ENCODE measurements at places on chromosomes 3 and 15. TPM values are rescaled to one million over a fixed set of nuclear protein-coding genes. Genes with fewer than 3 reads are reported as not detected.

- no peak for DNase-seq
These were observed 81.4 kb downstream of the GPR156 start for GRCh38 chr3:120203621-120204020.

- DNase-seq, result no peak
These were observed 107.5 kb upstream of the NR2F2 start for GRCh38 chr15:96222981-96223380.

GRCh38 chr3:142232340-142232739, 7.0 kb upstream of the GK5 start:
- no peak for DNase-seq

DNA sequence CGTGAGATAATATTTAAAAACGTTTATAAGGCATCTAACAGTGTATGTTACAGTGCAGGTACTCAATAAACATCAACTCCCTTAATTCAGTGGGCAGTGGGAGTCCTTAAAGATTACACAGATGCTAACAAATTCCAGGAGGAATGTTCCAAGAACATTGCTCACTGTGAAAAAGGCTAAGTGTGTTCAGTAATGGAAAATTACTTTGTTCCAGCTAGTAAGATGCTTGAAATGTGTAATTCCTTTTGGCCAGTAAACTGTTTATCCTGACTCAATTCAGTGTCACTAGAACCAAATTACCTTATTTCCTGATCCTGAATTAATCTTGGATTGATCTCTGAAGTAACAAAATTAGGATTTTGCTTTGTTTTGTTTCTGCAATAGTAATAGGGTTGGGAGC, 54.2 kb upstream of the SEMA6D start:
- no peak for DNase-seq

DNA sequence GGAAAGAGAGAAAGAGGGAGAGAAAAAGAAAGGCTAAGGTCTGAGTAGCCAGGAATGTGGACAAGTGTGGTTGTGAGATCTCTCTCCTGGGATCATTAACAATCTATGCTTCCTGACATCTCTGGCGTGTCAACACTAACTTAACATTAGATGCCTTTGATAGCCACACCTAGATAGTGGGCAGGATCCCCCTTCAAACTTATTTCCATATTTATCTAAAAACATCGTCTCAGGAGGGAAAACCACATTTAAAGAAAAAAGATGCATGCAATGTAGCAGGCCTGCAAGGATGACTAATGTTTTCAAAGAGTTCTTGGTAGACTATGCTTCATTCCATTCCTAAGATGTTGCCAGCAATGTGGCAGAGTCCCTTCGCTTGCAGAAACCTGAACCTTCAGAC, 80.9 kb downstream of the MLH1 start:
- DNase-seq, result no peak

Gene SENP8
- 1.0 TPM for total RNA-seq

Gene CCRL2
- 1.3 TPM for total RNA-seq

Data from dermis microvascular lymphatic vessel endothelial cell (primary cell).